ENCODE measurements at places on chromosomes 1 and 21.

- no peak for DNase-seq
Measured at GRCh38 chr1:26403656-26404055, 7.0 kb upstream of the LIN28A start.

DNA sequence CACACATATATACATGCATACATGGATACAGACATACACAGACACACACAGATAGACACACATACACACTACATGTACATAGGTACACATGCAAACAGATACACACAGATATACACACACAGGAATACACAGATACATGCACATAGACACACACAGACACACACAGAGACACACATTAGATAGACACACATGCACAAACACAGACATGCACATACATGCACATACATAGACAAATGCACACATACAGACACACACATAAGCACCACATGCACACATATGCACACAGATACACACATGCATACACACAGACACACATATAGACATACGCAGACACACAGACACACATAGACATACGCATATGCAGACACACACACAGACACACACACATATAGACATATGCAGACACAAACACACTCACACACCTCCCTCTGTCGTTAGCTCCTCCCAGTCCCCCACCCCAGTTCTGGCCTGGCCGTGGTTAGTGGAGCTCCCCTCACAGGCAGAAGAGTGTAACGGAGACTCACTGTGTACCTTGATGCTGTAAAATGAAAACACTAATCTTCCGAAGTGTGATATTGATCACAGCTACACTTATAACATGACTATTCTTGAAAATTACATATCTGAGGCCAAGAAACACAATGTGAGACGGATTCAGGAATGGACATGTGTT is 7.6 kb downstream of the UBASH3A start:
- no peak for DNase-seq

- no peak for DNase-seq
Measured at GRCh38 chr1:101993710-101994109, 3.0 kb downstream of the OLFM3 start.

DNA sequence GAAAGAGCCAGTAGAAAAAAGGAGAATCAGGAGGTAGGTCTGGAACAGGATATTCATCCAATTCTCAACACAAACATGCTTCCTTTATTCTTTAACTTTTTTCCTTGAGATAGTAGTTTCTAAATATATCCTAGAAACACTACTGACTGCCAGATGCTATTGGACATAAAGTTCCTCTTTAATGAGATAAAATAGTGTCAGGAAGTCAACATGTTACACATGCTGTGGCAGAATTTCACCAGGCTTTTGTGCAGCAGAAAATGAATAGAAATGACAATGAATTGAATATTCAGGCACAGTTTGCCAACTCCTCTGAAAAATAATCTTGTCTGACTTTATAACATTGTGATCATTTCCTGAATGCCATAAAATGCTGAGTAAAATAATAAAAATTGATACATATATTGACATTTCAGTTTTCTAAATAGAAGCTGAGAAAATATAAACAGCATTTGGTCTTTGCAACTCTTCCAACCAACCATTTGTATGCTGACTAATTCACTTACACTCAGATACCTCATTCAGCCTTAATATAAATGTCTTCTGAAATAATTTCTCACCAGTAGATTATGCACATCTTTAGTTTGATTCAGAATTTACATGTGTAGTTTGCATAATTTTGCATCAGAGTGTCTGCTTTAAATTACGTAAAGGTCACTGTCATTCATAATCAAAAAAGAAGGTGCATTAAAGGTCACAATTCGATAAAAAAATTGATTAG is 486.1 kb upstream of the ADGRL2 start:
- DNase-seq, result no peak

DNA sequence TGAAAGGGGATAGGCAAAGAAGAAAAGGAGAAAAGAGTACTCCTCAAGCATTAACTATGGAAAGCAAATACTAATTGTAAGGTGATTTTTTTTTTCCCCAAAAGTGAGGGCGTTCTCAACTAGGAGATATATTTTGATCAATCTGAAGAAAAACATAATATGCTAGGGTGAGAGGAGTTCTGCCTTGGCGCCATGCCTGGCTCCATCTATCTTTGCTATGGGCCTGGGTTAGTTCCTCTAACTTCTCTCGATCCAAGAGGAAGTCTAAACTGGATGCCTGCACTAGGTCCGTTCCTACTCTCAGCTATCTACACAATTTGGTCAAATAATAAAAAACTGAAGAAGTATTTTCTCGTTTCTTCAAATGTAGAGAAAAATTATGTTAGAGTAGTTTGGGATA is 20.5 kb downstream of the CNN3 start:
- no peak for DNase-seq

GRCh38 chr1:147613506-147613905 is 56.8 kb downstream of the ACP6 start:
- DNase-seq, result no peak

DNA sequence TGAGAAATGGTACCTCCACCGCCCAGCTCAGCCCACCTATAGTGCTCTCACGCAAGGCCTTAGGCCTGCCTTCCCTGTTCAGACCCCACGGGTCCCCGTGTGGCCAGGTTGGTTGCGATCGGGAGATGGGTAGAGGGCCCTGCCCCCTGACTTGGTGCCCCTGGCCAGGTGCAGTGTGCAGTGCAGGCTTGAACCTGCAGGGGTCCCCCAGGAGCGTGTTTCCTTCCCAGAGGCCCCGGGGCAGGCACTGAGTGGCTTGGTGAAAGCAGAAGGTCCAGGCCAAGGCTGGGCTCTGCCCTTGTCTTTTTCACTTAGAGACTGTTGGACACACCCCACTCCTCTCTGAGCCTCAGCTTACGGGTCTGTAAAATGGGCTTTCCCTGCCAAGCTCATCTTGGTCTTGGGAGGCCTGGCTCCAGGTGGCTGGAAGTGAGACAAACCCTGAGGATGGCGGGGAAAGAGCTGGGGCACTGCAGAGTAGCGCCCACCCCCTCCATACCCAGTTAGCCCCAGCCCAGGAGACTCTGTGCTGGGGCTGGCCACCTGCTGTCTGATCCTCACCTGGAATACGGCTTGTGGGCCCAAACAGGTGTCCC is 9.3 kb upstream of the HES5 start:
- DNase-seq, result no peak

DNA sequence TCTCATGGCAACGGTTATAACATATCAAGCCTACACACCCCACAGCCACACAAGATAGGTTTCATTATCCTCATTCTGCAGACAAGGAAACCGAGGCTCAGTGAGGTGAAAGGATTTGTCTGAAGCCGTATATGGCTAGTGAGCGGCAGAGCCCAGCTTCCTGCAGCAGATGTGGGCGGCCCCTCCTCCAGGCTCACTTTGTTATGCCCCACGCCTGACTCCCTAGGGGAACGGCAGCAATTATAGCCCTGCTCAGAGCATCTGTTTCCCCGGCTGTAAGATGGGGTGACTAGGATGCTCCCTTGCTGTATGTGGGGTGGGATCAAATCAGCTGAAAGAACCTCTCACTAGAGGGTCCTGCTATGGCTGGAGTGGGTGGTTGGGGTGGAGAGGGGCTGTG is 22.1 kb downstream of the GRHL3 start:
- DNase-seq, result no peak

GRCh38 chr1:109761227-109762038 is 2.3 kb downstream of the EPS8L3 start:
- no peak for DNase-seq

DNA sequence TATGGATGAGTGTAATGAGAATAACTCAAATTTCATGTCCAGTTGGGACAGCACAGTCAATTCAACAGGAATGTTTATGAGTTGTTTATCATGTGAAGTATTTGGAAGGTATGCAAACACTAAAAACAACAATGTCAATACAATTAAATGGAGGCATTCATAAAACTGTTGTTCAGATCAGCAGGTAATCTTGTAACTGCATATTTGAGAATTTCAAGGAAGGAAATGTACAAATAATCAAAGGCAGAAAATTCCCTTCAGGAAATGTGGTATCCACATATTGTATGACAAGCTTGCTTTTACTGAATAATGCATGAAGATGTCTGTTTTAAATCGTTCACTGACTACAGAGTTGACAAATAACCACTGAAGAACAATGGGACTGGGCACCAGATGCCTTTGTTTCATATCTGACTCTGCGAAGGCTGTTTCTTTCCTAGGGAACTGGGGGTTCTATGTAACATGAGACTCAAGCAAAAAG is 198.3 kb downstream of the LTN1 start:
- DNase-seq, result peak; percentile 49

GRCh38 chr1:104906141-104906540 is 1156.4 kb downstream of the AMY1C start:
- no peak for DNase-seq

DNA sequence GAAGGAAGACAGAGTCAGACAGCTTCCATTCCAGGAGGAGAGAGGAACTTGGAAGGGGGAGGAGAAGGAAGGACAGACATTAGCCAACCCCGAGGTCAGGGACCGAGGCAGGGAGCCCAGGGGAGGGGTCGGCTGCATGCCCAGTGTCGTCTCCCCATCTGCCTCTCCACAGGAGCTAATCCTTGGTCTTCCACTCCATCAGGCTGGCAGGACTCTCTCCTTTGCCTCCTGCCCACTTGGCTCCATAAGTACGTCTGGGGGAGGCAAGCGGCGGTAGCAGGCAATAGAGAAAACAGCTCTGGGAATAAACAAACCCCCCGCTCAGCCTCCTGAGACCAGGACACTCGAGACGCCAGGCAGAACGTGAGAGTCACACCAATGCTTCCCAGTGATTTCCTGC is 71.3 kb downstream of the GRIK3 start:
- no peak for DNase-seq

- DNase-seq, result no peak
Measured at GRCh38 chr1:154575951-154576566, 8.5 kb downstream of the CHRNB2 start.

DNA sequence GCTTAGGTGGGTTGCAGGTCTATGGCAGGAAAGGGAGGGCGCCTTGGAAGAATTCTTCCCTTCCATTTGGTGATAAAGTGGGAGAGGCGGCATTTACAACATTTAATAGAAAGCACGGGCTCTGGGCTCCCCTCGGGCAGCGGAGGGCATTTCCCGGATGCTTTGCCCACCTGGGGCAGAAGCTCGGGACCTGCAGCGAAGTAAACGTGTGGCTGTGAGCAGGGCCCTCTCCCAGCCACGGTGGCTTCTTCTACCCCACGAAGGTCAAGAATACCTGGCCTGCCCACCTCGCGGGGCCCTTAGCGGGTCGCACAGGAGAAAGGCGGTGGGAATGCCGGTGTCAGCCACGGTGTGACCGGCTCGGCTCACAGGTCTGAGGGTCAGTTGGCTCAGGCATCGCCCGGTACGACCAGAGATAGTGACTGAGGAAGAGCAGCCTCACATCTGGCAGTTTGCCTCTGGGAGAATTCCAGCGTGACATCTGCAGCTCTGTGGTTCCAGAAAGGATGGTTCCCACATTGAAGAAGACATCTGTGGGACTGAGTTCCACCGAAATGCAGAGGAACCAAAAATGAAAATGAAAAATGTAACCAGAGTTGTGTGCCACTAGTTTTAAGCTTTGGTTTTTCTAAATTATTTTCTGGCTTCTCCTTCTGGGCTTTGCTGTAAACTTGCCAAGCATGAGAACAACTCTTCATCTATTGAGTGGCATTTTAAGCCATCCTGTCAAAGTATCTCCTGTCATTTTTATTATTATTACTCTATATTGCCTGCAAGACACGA is 720 bp upstream of the F3 start:
- no peak for DNase-seq

DNA sequence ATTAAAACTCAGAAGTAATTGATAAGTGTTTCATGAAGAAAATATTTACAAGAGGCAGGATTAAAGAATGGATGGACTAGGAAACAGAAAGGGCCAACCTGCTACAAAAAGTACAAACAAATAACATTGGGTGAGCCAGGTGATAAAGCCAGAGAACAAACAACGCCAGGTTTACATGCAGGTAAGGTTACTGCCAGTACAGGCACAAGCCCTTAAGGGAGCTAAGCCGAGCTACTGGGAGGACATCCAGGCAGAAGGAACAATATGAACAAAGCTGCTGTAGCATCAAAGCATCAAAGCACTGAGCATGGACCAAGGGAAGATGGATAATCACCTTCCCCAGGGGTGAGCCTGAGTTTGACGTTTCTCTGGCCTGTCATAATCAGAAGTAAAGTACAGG is 380.7 kb downstream of the SEC16B start:
- DNase-seq, result no peak

DNA sequence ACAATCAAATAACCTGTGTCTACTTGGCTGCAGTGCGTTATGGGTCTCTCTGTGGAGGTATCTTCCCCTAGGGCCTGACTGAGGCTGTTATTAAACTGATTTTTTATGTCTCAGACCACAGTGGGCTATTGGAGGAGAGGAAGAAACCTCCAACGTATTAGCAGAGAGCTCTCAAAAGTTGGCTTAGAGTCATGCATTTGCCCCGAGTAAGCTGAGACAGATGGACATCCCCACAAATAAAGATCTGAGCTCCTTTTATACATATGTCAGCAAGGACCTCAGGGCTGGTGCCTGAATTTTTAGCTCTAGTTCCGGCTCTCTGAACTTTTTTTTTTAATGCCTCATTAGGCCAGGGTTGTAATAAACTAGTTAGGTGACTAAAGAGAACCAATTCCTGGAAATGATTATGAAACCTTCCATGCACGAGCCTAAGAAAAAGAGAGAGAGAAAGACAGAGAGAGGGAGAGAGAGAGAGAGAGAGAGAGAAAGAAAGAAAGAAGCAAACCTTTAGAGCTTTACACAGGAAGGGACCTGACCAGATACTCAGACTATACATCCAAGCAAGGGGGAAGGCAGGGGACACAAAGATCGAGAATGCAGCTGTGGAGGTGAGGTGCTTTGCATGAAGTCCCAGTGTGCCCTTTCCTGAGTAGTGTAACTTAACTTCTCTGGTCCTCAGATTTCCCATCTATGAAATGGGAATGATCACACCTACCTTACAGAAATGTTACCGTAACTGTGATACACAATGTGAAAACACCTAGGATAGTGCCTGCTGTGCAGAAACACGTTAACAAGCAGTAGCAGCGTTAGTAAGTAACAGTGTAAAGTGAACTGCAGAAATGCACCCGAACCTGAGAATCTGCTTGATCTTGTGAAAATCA is 8.4 kb upstream of the PIGR start:
- no peak for DNase-seq

DNA sequence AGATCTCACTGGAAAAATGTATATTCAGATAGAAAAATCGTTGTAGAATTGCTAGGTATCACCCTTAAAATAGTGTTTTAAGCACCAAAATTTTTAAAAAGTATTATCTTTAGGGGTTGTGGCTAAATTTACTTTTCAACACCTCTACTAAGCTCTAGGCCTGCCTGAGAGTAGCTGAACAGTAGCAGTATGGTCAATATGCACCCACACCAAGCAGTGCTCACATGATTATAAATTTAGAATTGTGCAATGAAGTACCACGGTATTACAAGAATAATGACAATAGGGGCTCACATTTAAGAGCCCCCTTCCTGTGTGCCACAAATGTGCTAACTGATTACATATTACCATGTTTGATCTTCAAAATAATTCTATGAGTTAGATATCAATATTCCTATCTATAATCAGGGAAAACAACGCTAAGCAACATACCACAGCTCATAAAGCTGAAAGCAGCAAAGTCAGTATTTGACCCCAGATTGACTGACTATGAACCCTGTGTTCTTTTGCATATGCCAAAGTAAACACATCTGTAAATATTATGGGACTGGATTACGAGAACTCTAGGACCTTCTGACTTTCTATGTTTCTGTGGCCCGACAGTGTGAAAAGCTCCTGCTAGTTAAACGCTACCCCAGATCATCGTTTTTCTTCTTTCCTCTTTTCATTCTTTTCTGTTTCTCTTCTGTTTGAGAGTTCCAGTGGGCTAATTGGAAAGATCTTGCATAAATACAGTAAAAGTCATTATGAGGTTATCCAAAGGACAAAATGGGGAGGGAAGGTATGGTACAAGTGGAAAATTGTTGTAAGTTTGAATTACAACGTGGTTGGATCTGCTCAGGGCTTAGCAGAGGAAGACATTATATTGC is 201.1 kb upstream of the C1orf87 start:
- DNase-seq, result no peak

Data from T47D (cell line).